Jurkat, Clone E6-1 (cell line): ENCODE measurements at places on chromosomes 16 and 17.

- no peak for DNase-seq
Observed at GRCh38 chr17:38341035-38341721, 2.6 kb downstream of the GPR179 start.

GRCh38 chr17:44345454-44346026 is 438 bp downstream of the GRN start:
- DNase-seq, result peak; percentile 43

DNA sequence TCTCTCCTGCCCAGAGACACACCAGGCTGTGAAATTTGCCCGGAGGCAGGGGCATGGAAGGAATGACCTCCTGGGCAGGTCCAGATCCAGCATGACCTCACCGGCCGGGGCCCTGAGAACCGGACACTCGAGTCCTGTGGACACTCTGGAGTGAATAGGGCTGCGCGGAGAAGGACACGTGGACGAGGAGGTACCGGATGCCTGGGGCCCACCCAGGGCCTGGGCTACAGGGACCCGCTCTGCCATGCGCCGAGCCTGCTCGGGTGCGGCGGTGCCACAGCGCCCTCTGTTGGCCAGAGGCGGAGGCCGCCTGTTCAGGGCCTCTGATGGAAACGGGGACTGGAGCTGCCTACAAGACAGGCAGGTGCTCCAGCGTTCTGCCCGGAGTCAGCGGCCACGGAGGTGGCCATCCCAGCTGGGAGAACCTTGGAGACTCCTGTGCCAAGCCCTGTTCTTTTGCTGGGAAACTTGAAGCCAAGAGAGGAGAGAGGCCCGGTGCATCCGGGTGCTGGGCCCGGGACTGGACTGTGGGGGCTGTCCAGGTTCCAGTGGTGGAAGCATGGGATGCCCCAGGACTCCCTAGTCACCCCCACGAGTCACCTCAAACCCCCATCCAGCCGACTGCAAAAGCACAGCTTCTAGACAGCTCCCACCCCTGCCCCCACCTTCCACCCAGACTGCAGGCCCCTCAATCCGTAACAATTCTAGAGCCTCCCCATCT is 19.3 kb upstream of the NXPH3 start:
- DNase-seq, result peak; percentile 60

DNA sequence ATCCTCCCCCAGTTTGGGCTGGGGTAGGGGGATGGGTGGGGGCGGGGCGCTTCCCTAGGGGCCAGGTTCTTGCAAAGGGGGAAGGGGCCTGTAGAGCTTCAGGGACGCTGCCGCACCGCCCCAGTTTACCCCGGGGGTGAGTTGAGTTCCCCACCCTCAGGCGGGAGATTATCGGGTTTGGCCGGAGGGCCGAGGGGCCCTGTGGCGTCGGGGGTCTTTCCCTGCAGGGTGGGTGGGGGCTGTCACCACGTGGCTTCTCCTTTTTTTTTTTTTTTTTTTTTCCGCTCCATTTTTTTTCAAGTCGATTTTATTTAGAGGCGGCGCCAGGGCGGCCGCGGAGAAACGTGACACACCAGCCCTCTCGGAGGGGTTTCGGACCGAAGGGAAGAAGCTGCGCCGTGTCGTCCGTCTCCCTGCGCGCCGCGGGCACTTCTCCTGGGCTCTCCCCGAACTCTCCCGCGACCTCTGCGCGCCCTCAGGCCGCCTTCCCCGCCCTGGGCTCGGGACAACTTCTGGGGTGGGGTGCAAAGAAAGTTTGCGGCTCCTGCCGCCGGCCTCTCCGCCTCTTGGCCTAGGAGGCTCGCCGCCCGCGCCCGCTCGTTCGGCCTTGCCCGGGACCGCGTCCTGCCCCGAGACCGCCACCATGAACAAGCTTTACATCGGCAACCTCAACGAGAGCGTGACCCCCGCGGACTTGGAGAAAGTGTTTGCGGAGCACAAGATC is at the start of gene IGF2BP1:
Gene IGF2BP1, plus strand, starts transcription at position 283 of the 724 bp plus-strand sequence. Its CDS starts 361 bp downstream, at position 644.
- DNase-seq, result peak; percentile 46

GRCh38 chr17:67685351-67685750 is 32.4 kb upstream of the NOL11 start:
- no peak for DNase-seq

DNA sequence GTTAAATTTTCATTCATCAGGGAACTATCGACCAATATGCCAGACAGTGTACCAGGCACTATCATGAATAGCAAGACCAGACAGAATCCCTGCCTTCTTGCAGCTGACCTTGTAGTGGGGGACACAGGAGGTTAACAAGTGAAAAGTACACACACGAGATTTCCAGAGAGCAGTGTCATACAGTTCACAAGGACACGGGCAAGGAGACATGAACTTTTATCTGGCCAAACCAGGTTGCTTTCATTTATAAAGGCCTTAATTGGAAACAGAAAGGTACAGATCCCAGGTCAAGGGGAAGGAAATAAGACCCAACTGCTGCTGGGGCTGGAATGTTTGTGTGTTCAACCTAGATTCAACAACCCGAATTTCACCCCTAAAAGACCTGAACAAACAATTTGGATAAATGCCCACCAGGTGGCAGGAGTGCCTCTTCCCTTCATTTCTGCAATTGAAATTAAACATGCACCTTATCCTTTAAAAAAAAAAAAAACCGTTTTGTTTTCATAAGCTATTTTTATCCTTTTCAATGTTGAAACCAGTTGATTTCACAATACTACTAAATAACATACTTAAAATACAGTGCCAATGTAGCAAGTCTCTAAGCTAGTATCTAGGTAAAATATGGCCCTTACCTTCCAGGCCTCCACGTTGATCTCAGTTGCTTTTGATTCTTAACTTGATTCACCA is 65.9 kb downstream of the EMP2 start:
- DNase-seq, result peak; percentile 35

DNA sequence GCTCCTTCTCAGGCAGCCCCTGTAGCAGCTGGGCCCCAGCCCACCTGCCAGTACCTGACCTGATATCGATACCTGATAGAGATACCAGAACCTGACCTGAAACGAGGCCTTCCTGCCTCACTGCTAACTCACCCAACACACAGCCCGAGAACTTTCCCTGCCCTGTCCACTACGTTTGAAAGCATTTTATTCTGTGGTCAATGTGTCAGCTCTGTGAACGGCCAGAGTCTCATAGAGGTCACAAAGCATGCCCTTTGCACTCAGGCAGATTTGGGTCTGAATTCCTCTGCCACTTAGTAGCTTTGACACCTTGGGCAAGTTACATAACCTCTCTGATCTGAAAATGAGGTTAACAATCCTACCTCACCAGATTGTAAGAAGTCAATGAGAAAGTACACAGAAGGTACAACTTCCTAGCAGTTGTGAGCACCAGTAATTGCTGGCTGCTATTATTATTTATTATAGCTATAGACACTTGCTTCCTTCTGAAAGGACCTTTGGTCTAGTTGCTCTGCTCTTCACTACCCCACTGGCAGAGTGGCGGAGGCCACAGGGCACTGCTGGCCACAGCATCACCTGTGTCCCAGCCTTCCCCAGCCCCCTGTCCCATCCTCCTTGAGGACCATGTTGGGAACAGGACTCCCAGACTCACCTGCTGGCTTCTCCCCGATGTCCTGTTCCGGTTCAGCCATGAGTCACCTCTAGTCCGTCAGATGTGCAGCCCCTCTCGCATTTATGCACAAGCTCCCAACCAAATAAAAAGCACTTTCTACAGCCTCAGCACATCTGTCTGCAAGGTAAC is 895 bp downstream of the ANKRD40CL start:
- no peak for DNase-seq

DNA sequence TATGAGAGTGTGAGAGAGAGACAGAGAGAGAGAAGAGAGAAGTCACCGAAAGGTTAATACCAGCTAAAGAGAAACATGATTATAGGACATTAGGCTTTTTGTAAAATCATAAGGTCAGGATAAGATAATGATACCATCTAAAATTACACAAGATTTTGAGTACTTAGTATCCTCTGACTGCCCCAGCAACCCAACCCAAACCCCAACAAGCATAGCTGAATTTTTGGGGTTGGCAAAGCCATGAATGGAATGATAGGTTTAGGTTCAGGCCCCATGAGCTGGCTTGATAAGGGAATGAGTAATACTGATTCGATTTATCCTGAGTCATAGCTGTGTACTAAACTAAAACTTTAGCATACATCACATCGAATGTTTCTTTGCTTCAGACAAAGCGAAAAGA is 259.5 kb downstream of the IRX3 start:
- DNase-seq, result no peak
